ENCODE measurements at places on chromosomes 6 and 20.

- DNase-seq, result peak; percentile 51
Observed at GRCh38 chr6:37103169-37104039, 66.5 kb upstream of the PIM1 start.

DNA sequence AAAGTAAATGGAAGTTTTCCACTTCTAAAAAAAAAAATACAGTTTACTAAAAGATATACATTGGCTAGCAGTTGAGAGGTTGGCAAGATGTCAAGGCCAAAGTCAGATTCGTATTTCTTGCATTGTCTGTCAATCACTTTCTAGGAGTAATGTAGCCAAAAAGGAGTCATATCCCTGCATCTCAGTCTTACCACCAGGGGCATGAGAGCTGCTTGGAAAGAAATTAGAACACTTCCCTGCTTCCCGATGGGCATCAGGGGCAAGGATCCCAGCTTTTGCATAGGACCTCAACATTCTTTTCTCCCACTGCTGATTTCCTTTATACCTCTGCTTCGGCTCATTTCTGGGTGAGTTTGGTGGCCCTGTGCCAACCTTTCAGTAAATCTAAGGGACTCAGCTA is 581.0 kb upstream of the MAP3K7 start:
- no peak for DNase-seq

DNA sequence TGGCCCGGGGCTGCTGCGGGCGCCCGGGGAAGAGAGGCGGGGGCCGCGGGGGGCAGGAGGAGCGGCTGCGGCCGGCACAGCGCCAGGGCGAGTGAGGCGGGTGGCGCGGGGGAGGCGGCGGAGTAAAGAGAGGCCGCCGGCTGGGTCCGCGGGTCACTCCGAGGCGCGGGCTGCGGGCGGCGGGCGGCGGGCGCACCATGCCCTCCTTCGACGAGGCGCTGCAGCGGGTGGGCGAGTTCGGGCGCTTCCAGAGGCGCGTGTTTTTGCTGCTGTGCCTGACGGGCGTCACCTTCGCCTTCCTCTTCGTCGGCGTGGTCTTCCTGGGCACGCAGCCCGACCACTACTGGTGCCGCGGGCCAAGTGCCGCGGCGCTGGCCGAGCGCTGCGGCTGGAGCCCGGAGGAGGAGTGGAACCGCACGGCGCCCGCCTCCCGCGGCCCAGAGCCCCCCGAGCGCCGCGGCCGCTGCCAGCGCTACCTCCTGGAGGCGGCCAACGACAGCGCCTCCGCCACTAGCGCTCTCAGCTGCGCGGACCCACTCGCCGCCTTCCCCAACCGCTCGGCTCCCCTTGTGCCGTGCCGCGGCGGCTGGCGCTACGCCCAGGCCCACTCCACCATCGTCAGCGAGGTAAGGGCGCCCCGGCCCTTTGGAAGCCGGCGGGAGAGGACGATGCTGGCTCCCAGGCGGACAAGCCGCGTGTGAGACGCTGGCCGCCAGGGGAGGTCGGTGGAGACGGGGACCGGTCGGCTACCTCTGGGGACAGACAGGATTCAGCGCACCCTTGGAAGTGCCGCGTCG is at the start of gene SLC22A3:
TSS of gene SLC22A3 (plus strand) at position 156 of the 797 bp plus-strand sequence. CDS start at position 198, 42 bp downstream.
- no peak for DNase-seq

DNA sequence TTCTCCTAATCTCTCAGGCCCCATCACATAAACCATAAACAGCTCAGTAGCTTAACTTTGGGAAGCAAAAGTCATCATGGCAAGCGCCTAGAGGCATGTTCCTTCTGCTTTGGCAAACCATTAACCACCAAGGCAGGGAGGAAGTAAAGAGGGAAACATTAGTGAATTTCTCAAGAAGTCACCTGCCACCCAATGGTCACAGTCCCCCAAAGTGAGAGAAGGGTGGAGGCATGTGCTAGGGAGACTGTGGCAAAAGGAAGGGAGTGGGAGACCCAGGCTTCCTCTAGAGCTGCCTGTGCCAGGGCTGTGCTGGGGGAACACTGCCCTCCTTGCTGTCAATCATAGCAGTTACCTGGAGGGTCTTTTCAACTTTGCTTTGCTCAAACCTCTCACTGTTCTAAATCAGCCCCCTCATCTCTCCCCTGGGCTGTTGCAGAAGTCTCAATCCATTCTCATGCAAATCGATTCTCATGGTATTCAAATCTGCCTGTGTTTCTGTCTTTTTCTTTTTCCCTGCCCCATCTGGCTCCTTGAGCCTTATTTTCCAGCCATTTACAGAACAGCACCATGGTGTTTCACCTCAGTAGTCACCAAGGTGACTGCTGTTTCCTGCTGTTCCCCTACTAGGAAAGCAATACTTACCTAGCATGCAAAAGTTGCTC is 1.8 kb upstream of the RNF24 start:
- DNase-seq, result no peak

DNA sequence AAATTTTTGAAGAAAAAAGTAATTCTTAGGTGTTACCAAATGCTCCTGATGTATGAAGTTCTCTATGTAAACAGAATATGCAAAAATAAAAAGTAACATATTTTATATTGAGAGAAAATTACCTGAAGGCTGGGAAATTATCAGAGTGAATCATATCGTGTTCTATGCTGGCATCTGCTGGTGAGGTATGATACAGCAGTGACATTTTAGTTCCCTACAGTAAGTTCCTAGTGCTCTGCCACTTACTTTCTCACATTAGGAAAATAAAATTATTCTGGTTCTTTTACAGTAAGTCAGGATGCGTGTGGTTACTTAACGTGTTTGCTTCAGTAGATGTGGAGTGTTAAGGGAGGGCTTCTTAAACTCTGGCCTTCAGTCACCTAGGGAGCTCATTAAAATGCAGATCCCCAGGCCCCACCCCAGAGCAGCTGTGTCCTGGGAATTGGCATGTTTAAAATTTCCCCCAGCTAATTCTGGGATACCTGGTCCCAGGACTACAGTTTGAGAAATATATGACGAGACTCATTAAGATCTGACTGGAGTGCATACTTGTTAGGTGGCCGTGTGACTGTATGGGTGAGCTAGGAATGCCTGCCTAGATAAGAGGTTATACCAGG is 3.2 kb downstream of the ACTR5 start:
- no peak for DNase-seq

DNA sequence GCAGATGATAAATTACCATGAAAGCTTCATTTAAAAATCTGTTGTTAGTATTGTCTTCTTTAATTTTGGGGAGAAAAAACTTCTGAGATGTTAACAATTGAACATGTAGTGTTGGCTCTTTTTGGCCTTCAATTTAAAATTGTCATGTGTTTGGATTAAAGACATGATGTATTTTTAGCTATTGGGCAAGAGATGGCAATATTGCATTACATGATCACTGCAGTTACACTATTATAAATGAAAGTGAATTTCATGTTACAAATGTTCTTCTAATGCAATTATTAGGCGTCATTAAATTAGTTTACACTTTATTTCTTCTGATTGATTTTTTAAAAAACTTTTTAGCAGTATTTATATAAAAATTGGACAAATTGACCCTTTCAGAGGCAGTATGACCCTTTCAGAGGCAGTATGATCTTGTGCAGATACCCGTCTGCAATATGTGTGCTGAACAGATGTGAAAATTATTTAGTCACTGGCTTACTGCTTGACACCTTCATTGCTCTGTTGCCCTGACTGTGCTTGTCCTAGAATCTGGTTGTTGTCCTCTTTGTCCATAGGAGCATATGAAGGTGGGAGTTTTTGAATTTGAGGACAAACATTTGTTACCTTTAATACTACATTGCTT is 25.8 kb downstream of the CDKAL1 start:
- no peak for DNase-seq

GRCh38 chr6:53623497-53623896 is 42.1 kb downstream of the KLHL31 start:
- DNase-seq, result no peak

DNA sequence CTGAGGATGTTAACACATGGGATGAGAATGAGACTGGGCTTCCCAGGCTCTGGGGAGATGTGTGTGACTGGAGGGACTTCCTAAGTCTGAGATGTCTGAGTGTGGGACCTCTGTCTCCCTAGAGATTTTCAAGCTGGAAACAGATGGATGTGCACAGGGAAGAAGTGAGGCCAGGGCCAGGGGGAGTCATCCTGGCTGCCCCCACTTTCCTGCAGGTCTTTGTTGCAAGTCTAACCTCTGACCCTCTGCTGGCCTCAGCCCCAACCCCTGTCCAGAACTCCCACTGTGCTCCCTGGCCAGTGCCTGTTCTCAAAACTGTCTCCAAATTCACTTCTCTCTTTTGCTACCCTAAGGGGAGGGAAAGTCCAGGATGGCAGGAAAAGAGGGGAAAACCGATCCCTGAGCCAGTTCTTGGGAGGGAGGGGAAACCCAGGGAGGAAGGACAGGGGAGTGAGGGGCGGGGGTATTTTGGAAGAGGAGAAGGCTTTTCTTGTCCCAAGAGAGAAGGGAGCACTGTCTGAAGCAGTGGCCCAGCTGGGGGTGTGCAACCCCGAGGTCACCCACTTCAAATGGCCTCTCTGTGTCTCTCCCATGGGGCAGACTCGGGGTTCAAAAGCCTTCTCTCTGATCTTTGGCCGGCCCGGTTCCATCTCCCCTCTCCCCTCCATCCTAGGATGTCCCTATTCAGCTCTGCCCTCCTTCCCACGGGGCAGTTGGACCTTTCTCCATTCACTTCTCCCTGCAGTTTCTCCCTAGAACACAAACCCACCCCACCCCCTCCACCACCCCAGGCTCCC is 3.1 kb downstream of the PPP1R18 start:
- no peak for DNase-seq
